ENCODE measurements at places on chromosomes 11 and 22. TPM values are rescaled to one million over a fixed set of nuclear protein-coding genes. Genes with fewer than 3 reads are reported as not detected.
A peak's percentile ranks its signal among the peaks of the same experiment; 100 is the strongest.

The LARGE2 gene
- total RNA-seq, result 2.4 TPM

The KDM4E gene
- total RNA-seq, result not detected

The CNIH2 gene
- 1.5 TPM for total RNA-seq

The ROM1 gene
- 5.3 TPM for total RNA-seq

The ACO2 gene
- 31.3 TPM for total RNA-seq

DNA sequence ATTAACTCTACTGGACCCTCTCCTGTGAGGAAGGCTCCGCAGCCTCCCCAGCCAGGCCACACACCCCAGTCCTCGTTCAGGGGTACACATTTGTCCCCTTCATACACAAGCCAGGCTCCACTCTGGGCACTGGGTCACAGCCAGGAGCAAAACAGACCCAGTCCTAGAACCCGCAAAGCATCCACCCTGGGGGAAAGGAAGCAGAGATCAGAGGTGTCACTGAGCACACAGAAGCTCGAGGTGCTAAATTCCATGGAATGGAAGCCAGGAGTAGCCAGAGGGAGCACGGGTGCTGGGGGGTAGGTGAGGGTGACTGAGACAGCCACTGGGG is 43.6 kb upstream of the TH start:
- no peak for DNase-seq

DNA sequence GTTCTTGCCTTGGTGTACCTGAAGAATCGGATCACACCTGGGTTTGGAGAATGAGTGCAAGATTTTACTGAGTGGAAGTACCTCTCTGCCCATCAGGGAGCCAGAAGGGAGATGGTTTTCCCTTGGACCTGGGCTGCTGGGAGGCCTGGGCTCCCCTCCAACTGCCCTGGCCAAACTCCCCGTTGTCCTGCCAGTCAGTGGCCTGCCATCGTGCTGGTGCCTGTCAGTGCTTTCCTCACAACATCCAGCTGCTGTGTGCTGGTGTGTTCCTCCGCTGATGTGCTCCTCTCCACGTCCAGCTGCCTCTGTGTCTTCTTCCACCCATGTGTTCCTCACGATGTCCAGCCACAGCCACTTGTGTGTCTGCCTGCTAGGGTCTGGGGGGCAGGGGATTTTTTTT is 87.9 kb upstream of the CLPB start:
- no peak for DNase-seq

DNA sequence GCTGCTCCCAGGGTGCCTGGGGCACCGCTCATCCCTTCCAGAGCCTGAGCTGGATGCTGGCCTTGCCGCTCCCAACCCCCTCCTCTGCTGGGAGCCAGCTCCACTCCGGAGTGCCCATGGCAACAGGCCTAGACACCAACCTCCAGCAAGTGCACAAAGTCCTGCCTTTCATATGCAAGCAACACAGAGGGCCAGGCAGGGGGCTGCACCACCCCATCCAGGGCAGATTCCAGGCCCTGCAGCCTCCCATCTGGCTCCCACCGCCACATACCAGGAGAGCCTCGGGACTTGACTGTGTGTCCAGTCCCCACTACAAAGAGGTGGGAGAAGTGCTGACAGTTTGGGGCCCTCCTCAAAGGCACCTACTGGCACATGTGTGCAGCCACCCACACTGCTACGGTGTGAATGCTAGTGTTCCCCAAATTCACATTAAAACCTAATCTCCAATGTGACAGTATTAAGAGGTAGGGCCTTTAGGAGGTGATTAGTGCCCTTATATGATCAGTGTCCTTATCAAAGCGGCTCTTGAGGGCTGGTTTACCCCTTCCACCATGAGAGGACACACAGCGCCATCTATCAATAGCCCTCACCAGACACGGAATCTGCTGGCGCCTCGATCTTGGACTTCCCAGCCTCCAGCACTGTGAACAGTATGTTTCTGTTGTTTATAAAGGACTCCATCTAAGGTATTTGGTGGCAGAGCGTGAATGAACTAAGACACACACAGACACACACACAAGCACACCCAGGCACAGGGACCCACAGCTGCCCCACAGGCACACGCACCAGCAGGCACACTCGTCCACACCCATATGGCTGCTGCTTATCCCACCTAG is 16.2 kb downstream of the ARVCF start:
- no peak for DNase-seq

GRCh38 chr22:39449708-39450107 is 7.1 kb upstream of the MGAT3 start:
- no peak for DNase-seq

- DNase-seq, result no peak
Observed at GRCh38 chr22:49433717-49434611, 393.7 kb downstream of the BRD1 start.

- no peak for DNase-seq
Observed at GRCh38 chr11:87600938-87601337, 563.2 kb downstream of the TMEM135 start.

GRCh38 chr11:116189408-116190170 is 583.2 kb downstream of the BUD13 start:
- DNase-seq, result no peak

- no peak for DNase-seq
Observed at GRCh38 chr11:2592559-2593392, 107.0 kb downstream of the KCNQ1OT1 start.

- no peak for DNase-seq
Observed at GRCh38 chr11:111975076-111975806, 38.1 kb downstream of the DIXDC1 start.

- peak; percentile 6 for DNase-seq
Observed at GRCh38 chr22:38415046-38415445, 40.0 kb downstream of the KCNJ4 start.

GRCh38 chr11:133790995-133791394 is 54.3 kb downstream of the SPATA19 start:
- DNase-seq, result no peak

DNA sequence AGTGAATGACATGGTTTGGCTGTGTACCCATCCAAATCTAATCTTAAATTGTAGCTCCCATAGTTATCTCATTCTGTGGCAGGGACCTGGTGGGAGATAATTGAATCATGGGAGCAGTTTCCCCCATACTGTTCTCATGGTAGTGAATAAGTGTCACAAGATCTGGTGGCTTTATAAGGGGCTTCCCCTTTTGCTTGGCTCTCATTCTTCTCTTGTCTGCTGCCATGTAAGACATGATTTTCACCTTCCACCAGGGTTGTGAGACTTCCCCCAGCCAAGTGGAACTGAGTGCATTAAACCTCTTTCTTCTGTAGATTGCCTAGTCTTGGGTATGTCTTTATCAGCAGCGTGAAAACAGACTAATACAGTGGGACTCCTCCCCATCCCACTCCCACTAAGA is 11.1 kb downstream of the OR5A2 start:
- no peak for DNase-seq

DNA sequence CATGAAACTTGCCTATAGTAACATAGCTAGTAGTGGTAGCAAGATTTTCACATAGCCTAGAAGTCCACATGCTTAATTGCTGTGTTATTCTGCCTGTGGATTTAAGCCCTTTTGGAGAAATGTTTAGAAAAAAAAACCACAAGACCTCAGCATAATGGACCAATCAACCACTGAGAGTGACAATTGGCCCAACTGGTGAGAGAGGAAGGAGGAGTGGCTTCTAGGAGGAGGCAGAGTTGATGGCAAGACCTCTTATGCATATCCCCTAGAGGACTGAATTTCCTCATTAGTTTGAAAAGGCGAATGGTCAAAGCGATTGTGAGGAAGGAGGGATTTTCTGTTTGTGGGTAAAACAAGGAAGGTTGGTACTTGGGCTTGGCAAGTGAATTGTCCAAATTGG is 30.6 kb downstream of the NNMT start:
- DNase-seq, result no peak

- DNase-seq, result no peak
Observed at GRCh38 chr11:34640050-34640923, 19.4 kb downstream of the EHF start.
